ENCODE measurements at places on chromosomes 1 and 21.

DNA sequence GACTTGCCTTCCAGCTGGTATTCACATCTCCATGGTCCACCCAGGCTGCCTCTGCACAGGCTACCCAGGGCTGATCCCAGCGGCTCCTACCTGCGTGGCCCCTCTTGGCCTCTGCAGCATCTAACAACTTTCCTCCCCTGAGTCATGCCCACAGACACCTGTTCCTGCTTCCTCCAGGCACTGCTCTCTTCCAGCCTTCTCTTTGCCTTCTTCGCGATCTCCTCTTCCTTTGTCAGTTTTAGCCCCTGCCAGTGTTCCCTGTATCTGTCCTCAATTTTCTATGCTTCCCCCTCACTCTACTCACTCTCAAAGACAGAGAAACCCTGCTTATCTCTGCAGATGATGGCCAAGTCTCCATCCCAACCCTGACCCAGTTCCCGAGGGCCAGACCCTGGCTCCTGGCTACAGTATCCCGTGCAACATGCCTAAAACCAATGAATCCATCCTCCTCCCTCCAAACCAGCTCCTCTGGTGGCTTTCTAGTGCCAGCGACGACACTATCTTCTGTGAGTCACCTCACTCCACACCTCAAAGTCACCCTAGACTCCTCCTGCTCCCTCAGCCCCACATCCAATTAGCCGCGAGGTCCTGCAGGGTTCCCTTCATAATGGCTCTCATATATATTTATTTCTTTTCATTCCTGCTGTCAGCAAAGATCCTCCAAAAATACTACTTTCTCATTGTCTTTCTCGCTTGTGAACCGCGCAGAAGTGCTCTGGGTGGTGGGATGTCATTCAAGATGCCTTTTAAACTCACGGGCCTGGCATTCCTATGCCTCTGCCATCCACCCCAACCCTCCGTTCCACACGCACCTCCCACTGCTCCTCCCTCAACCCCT is 259.2 kb downstream of the TOMM20 start:
- DNase-seq: no peak

GRCh38 chr1:112511897-112512296 is 3.1 kb downstream of the WNT2B start:
- DNase-seq: no peak

DNA sequence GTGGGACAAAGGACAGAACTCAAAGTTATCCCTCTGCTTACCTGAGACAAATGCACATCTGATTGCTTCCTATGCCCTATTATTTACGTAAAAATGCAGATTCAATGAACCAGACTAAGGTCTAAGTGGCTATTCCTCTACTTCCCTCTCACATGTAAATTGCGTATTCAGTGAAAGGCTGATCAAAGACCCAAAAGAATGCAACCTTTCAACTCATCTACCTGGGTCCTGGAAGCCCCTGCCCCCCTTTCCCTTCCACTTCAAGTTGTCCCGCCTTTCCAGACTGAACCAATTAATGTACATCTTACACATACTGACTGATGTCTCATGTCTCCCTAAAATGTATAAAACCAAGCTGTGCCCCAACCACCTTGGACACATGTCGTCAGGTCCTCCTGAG is 14.6 kb downstream of the SSX2IP start:
- no peak for DNase-seq

DNA sequence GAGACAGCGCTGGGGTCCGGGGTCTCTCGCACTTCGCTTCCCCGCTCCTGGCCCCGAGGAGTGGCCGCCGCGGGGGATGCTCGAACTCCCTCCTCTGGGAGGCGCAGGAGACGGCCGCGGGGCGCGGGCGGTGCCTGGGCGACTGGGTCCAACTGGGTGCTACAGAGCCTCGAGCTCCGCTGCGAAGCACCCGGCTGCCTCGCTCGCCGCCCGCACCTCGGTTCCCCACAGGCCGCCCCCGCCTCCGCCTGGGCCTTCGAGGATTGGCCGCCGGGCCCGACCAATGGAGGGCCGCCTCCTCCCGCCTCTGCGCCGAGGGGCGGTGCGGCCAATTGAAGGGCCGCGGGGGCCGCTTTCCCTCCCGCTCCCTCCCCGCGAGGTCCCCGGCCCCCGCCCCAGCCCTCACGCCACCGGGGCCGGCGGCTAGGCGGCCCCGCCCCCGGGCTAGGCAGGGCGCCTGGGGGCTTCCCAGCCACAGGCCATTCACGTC is at the start of gene CNN3:
Gene CNN3, minus strand, starts transcription at position 196 of the 490 bp plus-strand sequence. CDS start 216 bp downstream, outside the sequence.
- peak; percentile 34 for DNase-seq

- no peak for DNase-seq
Observed at GRCh38 chr1:228417483-228418203, 982 bp upstream of the TRIM17 start.

- no peak for DNase-seq
Observed at GRCh38 chr1:182806015-182806678, 16.6 kb downstream of the NPL start.

DNA sequence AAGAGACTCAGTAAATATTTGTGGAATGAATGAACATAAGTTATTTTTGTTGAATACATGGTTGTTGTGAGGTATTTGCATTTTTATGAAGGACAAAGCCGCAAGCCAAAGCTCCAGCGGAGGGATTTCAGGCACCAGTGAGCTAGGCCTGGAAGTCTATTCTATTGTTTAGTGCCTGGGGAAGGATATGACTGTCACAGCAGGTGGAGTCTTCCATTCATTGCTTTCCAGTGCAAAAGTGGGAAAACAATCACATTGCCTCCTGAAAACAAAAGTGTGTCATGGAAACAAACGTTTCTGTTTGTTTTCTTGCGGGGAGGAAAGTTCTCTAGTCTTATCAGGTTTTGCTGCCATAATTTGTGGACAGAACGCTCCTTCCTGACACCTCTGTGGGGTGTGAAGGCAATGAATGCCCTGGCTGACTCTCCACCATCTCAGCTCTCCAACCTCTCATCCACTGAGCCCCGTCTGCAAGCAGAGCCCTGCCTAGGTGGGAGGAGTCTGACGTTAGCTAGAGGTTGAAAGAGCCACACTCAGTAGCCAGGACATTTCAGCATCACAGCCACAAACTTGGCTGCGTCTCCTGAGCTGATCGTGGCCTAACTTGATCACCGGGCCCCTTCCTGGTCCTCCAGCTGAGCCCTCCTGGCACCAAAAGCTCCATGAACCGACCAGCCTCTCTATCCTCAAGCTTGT is 739.1 kb downstream of the MATN1 start:
- DNase-seq: no peak

GRCh38 chr1:54490361-54491248 is 57.4 kb upstream of the ACOT11 start:
- DNase-seq: no peak

- no peak for DNase-seq
Observed at GRCh38 chr1:63453232-63453631, 69.8 kb downstream of the ITGB3BP start.

- DNase-seq: no peak
Observed at GRCh38 chr1:60280819-60281218, 207.2 kb upstream of the C1orf87 start.

DNA sequence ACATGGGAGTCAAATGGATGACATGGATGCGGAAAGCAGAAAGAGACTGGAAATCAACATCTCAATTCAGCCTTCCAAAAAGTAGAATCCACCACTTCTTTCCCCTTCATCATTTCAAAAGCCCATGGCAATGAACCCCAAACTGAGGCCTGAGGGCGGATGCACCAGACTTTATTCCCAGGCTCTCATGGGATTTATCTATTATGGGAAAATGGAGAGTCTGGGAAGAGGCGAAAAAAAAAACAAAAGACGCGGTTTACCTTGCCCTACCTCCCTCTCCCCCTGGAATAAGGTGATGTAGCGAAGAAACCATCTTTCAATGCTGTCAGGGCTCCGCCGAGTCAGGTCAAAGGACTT is 624 bp downstream of the KIFAP3 start:
- DNase-seq: no peak

DNA sequence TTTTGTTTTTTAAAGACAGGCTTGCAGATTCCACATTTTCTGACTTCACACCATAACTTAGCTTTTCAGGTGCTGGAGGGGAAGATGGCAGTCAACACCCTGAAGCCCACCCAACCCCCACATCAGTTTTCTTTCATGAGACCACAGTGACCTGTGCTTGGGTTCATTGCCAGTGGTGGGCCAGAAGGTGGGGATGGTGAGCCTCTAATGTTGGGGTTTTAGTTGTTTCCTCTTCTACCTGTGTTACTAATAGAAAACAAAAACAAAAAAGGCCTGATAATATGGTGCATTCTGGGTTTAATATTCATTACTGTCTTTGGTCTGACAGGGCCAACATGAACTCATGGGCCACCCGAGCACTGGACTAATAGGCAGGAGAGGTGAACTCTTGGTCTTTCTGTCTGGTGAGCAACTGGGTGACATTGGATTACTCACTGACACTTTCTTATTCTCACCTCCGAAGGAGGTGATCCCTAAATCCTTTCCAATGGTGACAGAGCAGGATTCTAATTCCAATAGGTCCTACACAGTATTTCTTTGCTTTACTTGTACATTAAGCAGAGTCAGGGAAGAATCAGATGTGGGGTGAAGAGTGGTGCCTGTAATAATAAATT is 132.8 kb downstream of the CLIC6 start:
- DNase-seq: no peak

- DNase-seq: no peak
Observed at GRCh38 chr1:165114022-165114888, 242.3 kb downstream of the LMX1A start.

DNA sequence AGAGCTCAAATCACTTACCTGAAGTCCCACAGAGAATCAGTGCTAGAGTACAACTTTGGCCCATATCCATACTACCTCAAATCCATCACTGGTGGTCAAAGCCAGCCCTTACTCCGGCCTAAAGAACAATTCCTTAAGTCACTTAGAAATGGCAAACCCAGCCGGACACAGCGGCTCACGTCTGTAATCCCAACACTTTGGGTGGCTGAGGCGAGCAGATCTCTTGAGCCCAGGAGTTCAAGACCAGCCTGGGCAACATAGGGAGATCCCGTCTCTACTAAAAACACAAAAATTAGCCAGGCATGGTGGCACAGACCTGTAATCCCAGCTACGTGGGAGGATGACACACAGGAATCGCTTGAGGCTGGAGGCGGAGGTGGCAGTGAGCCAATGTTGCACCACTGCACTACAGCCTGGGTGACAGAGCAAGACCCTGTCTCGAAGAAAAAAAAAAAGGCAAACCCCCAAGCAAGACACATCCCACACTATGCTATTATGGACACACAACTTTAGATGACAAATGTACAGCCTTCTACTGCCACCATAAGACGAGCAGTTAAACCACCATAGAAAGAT is 24.0 kb downstream of the NPHP4 start:
- no peak for DNase-seq

DNA sequence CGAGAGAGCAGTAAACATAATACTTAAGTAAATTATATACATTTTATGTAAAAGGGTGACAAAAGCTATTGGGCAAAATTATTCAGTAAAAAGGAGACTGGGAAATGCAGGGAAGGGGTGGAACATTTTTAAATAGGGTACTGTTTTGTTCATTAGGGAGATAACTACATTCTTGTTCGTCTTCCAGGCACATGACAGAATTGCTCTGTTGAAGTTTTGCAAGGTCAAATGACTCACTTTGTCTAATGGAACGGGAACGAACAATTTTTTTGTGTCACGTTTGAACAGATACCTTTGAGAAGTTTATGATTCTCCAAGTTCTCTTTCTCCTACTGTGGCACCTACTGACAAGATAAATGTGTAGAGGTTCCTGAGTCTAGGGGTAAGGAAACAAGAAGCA is 382.3 kb upstream of the ZRANB2 start:
- no peak for DNase-seq

DNA sequence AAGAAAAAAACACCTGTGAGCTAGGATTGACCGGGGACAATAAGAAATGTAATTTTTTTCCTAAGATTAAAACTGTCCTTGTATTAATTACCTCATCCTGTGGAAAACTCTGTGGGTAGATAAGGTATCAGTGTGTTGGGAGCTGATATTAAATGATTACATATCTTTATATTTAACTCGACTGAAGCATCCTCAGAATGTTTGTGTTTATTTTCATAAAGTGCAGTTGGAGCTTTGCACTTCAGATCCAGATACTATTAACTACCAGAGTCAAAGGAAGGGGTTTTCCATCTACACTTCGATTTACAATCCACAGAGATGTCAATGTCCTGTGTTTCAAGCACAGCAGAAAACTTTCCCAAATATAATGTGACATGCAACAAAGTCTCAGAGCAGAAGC is 164.5 kb downstream of the NR5A2 start:
- no peak for DNase-seq

GRCh38 chr1:59427155-59427554 is 130.3 kb downstream of the FGGY start:
- DNase-seq: no peak

GRCh38 chr1:84774669-84775534 is 84.6 kb upstream of the SSX2IP start:
- no peak for DNase-seq

DNA sequence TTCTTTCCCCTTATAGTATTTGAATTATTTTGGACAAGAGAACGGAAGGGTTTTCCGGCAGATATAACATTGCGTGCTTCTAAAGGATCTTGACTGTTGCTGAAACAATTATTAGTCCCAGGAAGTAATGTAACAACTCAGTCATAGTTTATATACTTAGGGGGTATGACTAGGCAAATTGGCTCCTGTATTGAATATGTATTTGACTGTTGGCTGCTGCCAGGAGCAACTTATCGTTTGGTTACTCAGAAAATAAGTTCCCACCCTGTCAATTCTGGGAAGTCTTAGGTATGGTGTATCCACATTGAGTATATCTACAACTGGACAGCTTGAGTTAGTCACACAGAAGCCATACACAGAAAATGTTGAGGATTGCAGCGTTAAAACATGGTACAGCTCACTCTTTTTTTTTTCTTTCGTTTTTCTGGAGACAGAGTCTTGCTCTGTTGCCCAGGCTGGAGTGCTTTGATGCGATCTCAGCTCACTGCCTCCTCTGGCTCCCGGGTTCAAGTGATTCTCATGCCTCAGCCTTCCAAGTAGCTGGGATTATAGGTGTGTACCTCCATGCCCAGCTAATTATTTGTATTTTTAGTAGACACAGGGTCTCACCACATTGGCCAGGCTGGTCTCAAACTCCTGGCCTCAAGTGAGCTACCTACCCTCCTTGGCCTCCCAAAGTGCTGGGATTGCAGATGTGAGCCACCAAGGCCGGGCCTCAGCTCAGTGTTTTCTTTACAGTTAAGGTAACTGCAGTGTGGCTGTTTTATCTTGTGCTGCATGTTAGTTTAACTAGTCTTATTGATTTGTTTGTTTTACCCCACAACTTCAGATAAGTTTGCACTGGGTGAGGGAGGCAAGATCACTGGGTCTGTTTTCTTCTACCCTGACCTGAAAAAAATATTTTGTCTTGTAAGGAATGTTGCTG is 10.2 kb downstream of the SMAP2 start:
- DNase-seq: no peak

DNA sequence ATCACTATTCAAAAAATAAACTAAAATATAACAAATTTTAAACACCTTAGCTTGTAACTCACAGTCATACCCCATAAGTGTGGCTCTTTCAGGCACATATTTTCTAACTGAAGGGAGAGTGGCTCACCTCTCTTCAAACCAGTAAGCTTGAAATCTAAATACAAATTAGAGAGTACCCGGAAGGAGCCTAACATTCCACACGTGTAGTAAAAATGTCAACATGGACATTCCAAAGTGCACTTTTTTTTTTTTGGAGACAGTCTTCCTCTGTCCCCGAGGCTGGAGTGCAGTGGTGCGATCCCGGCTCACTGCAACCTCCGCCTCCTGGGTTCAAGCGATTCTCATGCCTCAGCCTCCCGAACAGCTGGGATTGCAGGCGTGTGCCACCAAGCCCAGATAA is 275.6 kb upstream of the ADGRL2 start:
- no peak for DNase-seq
